HCT116 (cell line): ENCODE measurements at places on chromosomes 3 and 15. TPM values are rescaled to one million over a fixed set of nuclear protein-coding genes. Genes with fewer than 3 reads are reported as not detected.
A peak's percentile ranks its signal among the peaks of the same experiment; 100 is the strongest.

GRCh38 chr15:28900041-28900891 is 14.5 kb downstream of the APBA2 start:
- H3K27ac ChIP-seq: no peak overlapping the region
- H3K4me1 ChIP-seq: peaks cover 7% of the 10 kb centered on the region
- DNase-seq: no peak
- no peaks in the 10 kb centered on the region for H3K27me3 ChIP-seq
- no peak overlapping the region for H3K4me3 ChIP-seq
- H3K36me3 ChIP-seq: no peaks in the 10 kb centered on the region

- peaks cover 18% of the 10 kb centered on the region for H3K4me1 ChIP-seq
- no peak for DNase-seq
- no peak overlapping the region for H3K4me3 ChIP-seq
- H3K27ac ChIP-seq: peak overlapping the region; percentile 36; the same call in 1 of the 2 replicates
Measured at GRCh38 chr3:155270485-155271342, 22.8 kb downstream of the STRIT1 start.

DNA sequence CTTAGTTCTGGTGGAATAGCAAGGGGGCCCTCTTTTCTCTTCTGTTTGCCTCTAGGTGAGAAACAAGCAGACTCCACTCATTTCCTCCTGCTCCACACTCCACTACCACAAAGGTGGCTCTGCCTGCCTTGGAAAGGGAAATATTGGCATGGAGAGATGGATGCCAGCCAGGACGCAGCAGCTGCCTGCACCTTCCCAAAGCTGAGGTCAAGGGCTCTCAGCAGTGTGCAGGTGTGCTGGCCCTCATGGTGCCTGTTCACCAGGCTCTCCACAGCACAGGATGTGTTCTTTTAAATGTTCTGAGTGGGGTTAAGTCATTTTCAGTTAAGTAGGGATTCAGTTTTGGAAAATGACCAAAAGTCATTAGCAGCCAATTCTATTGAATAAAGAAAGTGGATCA is 211.2 kb upstream of the STRIT1 start:
- DNase-seq: no peak
- no peaks in the 10 kb centered on the region for H3K36me3 ChIP-seq
- no peaks in the 10 kb centered on the region for H3K4me1 ChIP-seq
- no peaks in the 10 kb centered on the region for H3K27me3 ChIP-seq
- no peak overlapping the region for H3K4me3 ChIP-seq

- H3K36me3 ChIP-seq: no peaks in the 10 kb centered on the region
- H3K4me3 ChIP-seq: no peak overlapping the region
- no peaks in the 10 kb centered on the region for H3K27me3 ChIP-seq
- H3K27ac ChIP-seq: no peak overlapping the region
- H3K4me1 ChIP-seq: no peaks in the 10 kb centered on the region
Measured at GRCh38 chr15:69548395-69549180, 96.0 kb downstream of the RPLP1 start.

- H3K36me3 ChIP-seq: no peaks in the 10 kb centered on the region
- no peak overlapping the region for H3K27ac ChIP-seq
- H3K4me3 ChIP-seq: no peak overlapping the region
- no peaks in the 10 kb centered on the region for H3K27me3 ChIP-seq
- no peak for DNase-seq
Measured at GRCh38 chr3:145557405-145557804, 603.6 kb downstream of the PLOD2 start.

DNA sequence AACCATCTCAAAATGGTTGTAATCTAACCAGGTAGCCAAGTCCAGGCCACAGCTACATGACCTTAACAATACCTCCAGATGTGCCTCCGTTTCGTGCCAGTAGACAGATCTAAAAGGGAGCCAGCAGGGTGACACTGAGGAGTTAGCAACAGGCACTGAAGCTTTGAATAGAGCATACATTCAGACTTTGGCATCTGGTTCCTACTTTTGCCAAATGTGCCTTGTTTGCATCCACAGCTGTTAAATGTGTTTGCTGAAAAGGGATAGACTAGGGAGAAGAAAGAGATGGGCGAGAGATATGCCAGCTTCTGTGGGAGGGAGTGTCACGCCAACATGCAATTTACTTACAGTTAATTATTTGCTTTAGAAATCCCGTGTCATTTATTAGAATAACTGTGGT is 1433.9 kb upstream of the CADM2 start:
- no peaks in the 10 kb centered on the region for H3K36me3 ChIP-seq
- H3K27ac ChIP-seq: no peak overlapping the region
- no peaks in the 10 kb centered on the region for H3K27me3 ChIP-seq
- H3K4me1 ChIP-seq: no peaks in the 10 kb centered on the region
- DNase-seq: no peak
- no peak overlapping the region for H3K4me3 ChIP-seq

- no peak for DNase-seq
- H3K27me3 ChIP-seq: no peaks in the 10 kb centered on the region
- no peak overlapping the region for H3K27ac ChIP-seq
- H3K4me1 ChIP-seq: no peaks in the 10 kb centered on the region
Measured at GRCh38 chr15:90592131-90592881, 62.6 kb downstream of the CRTC3 start.

DNA sequence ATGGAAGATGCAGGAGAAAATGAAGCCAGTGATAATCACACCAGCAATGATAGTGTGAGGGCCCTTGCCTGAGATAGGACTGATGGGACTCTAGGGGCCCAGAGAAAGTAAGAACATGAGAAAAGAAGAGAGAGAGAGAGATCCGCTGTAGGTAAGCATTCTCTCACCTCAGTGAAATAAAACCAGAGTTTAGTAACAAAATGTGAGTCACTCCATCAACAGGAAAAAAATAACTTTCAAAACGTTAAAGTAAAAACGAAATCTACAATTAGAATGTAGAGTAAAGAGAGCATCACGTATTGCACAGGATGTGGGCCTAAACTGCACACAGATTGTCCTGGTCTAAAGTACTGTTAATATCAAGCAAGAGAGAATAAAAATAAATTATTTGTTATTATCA is 6.8 kb upstream of the PRSS50 start:
- no peak overlapping the region for H3K4me3 ChIP-seq
- H3K27me3 ChIP-seq: no peaks in the 10 kb centered on the region
- no peaks in the 10 kb centered on the region for H3K4me1 ChIP-seq
- no peaks in the 10 kb centered on the region for H3K36me3 ChIP-seq
- H3K27ac ChIP-seq: no peak overlapping the region

- no peak overlapping the region for H3K27ac ChIP-seq
- DNase-seq: no peak
- peaks cover 2% of the 10 kb centered on the region for H3K4me1 ChIP-seq
- no peak overlapping the region for H3K4me3 ChIP-seq
- H3K27me3 ChIP-seq: no peaks in the 10 kb centered on the region
Measured at GRCh38 chr15:38260077-38260476, 7.4 kb downstream of the SPRED1 start.

- no peak overlapping the region for H3K4me3 ChIP-seq
- DNase-seq: no peak
- H3K36me3 ChIP-seq: no peaks in the 10 kb centered on the region
- H3K4me1 ChIP-seq: peaks cover 43% of the 10 kb centered on the region
- no peak overlapping the region for H3K27ac ChIP-seq
Measured at GRCh38 chr3:7879572-7879971, 622.1 kb upstream of the LMCD1 start.

- DNase-seq: no peak
- H3K4me1 ChIP-seq: no peaks in the 10 kb centered on the region
- no peaks in the 10 kb centered on the region for H3K27me3 ChIP-seq
Measured at GRCh38 chr3:105798381-105798934, 70.4 kb downstream of the CBLB start.

DNA sequence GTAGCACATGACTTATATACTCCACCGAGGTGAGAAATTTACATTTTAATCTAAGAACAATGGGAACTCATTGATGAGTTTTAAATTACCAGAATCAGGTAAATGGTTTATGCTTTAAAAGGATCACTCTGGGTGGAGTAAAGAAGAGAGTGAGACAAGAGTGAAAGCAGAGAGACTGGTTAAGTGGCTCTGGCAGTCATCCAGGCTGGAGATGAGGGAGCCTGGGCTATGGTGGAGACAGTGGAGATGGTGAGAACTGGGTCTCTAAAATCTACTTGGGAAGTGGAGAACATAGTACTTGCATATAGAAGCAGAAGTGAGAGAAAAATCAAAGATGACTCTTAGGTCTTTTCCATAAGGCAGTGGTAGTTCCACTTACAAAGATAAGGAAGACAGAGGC is 37.1 kb upstream of the SLC25A36 start:
- H3K4me1 ChIP-seq: no peaks in the 10 kb centered on the region
- H3K27me3 ChIP-seq: no peaks in the 10 kb centered on the region
- no peak overlapping the region for H3K27ac ChIP-seq
- DNase-seq: no peak
- no peak overlapping the region for H3K4me3 ChIP-seq

GRCh38 chr15:81502439-81502838 is 128.4 kb upstream of the TMC3 start:
- no peak for DNase-seq
- H3K4me1 ChIP-seq: no peaks in the 10 kb centered on the region

- no peaks in the 10 kb centered on the region for H3K36me3 ChIP-seq
- H3K27me3 ChIP-seq: peaks cover 29% of the 10 kb centered on the region
- peaks cover 10% of the 10 kb centered on the region for H3K4me1 ChIP-seq
- H3K27ac ChIP-seq: no peak overlapping the region
- no peak for DNase-seq
Measured at GRCh38 chr3:36647423-36647853, 116.9 kb downstream of the DCLK3 start.

DNA sequence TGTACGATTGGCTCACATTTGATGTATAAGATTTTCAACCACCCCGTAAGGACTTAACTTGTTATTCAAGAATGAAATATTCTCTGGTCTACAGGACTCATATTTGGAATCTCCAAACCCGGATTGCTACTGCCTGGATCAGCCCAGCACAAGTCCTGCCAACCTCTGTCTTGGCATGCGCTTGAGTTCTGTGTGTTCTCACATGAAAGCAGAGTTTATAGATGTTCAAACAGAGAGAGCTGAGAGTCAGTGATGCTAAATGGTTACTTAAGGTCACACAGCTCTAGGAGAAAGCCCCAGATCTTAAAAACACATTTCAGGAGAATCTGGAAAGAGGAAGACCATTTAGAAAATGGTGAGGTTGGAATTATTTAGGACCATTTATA is 268.0 kb upstream of the TBL1XR1 start:
- H3K27me3 ChIP-seq: no peaks in the 10 kb centered on the region
- DNase-seq: no peak
- H3K4me1 ChIP-seq: no peaks in the 10 kb centered on the region; the same call in 1 of the 2 replicates
- H3K27ac ChIP-seq: no peak overlapping the region
- H3K36me3 ChIP-seq: no peaks in the 10 kb centered on the region

GRCh38 chr3:21259896-21260295 is 491.1 kb downstream of the ZNF385D start:
- H3K36me3 ChIP-seq: no peaks in the 10 kb centered on the region
- H3K27me3 ChIP-seq: no peaks in the 10 kb centered on the region
- H3K4me1 ChIP-seq: no peaks in the 10 kb centered on the region
- H3K4me3 ChIP-seq: no peak overlapping the region

DNA sequence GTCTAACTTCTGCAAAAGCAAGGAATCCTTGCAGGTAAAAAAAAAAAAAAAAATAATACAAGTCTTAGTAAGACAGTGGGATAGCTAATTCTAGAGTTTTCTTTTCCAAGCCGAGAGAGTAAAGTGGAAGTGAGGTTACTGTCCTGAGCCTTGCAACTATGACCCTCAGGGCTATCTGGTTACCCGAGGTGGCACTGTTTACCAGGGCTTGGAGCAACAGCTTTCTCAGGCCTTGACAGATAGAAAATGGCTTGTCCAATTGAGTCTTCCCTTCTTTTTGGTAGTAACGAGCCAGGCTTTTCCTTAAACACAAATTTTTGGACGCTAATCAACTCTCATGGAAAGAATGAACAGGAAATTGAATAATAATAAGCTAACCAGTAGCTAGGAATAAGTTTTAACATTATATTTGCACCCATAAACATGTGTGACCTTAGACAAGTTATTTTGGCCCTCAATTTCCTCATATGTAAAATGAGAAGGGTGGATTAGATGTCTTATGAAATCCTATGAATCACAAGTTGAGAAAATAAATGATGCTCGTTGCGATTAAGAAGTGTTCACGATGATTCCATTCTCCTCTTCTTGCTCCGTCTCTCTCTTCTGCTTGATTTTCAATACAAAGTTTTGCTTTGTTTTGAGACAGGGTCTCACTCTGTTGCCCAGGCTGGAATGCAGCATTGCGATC is 236.9 kb upstream of the KBTBD8 start:
- no peaks in the 10 kb centered on the region for H3K27me3 ChIP-seq
- H3K4me1 ChIP-seq: no peaks in the 10 kb centered on the region
- H3K4me3 ChIP-seq: no peak overlapping the region
- H3K36me3 ChIP-seq: no peaks in the 10 kb centered on the region
- no peak overlapping the region for H3K27ac ChIP-seq

NR2E3 gene
- total RNA-seq: 0.59 TPM

PAQR9 gene
- total RNA-seq: 0.17 TPM

HRH1 gene
- 7.0 TPM for total RNA-seq

PRTG gene
- total RNA-seq: not detected

TMEM212 gene
- total RNA-seq: not detected

CASR gene
- not detected for total RNA-seq
